ENCODE measurements at places on chromosomes 5 and 9.
A peak's percentile ranks its signal among the peaks of the same experiment; 100 is the strongest.

GRCh38 chr5:91339063-91339705 lies 43.9 kb downstream of the ARRDC3 start:
- no peak for DNase-seq

GRCh38 chr5:80756292-80756691 lies 101.5 kb upstream of the DHFR start:
- no peak for DNase-seq

- DNase-seq, result no peak
Measured at GRCh38 chr9:121776001-121776738, 124.7 kb downstream of the DAB2IP start.

GRCh38 chr5:168424594-168425323 lies 61.5 kb upstream of the RARS1 start:
- no peak for DNase-seq

- no peak for DNase-seq
Measured at GRCh38 chr9:131319486-131319885, 30.0 kb downstream of the PLPP7 start.

GRCh38 chr5:142976861-142977260 lies 206.7 kb downstream of the ARHGAP26 start:
- DNase-seq, result no peak

- DNase-seq, result no peak
Measured at GRCh38 chr5:78245136-78245535, 49.4 kb downstream of the AP3B1 start.

DNA sequence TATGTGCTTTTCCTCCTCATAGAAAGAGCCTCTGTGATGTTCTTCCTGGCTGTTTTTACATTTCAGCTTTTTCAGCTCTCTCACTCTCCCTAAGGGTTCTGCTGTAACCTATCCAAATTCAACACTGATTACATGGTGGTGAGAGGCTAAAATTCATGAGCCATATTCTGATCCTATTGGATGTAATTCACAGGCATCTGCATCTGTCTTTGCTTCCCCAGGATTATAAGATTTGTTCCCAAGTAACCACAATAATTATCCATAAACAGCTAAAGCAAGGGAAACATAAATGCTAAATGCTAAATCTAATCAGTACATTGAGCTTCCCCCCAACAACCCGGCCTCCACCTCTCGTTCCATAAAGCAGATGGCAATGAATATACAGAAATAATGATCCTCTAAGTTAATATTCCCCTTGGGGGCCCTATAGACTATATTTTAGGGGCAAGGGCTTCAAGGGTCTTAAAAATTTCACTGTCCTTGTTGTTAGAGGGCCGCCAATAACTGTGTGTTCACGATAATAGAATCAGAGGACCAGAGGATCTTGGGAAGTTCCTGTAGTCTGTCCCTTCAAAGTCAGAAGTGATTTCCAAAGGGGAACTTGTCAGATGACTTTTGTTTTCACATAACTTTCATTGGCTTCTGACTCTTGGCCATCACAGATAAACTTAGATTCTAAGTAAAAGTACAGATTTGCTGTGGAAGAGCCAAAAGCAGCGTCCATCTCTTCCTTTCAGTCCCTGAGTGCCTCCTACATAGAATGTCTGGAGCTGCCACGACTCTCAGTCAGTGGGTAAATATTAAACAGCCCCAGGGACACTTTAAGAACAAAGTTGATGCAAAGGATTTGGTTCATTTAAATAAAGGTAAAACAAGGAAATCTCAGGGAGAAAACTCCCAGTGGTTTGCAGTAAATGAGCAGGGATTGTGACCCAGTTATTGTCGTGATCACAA lies 125.6 kb downstream of the ALDH1A1 start:
- DNase-seq, result no peak

DNA sequence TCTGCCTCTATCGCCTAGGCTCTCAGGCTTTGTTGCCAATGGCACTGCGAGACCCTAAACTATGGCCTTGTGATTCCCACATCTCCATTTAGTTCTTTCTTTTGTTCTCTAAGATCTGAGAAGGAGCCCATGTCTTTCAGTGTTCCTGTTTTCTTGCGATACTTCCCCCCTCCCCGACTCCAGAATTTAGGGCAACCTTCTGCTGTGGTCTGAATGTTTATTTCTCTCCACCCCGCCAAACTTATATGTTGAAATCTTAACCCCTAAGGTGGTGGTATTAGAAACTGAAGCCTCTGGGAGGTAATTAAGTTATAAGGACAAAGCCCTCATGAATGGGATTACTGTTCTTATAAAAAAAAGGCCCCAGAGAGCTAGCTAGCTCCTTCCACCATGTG lies 6.4 kb downstream of the TMC1 start:
- no peak for DNase-seq

DNA sequence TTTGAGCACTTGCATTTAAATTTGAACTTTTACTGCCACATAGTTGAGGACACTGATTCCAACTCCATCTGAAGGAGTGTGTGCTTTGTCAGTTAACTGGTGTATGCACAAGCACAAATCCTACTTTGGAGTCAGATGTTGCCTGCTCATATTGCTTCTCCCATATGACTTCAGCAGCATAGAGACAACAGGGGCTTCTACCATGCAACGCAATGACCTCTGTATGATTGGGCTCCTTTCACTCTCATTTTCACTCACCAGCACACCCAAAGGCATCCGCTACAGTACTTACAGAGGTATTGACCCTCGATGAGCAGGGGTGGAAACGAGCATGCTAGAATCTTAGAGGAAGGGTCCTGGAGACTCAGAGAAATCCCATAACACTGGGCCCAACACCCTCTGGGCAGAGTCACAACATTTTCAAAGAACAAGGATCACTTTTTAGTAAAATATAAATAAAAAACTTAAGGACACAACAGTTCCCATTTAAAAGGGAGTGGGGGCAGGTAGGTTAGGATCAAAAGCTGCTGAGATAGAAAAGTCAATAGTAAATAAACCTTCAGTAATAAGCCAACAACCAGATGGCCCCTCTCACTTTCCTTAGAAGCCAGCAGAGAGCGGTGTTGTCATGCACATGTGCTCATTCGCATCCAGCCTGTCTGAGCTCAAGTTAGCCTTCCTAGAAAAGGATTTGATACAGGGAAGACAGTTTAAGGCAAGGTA lies 203.8 kb downstream of the SNCAIP start:
- DNase-seq, result no peak

GRCh38 chr9:134987906-134988700 lies 70.4 kb upstream of the FCN1 start:
- no peak for DNase-seq

DNA sequence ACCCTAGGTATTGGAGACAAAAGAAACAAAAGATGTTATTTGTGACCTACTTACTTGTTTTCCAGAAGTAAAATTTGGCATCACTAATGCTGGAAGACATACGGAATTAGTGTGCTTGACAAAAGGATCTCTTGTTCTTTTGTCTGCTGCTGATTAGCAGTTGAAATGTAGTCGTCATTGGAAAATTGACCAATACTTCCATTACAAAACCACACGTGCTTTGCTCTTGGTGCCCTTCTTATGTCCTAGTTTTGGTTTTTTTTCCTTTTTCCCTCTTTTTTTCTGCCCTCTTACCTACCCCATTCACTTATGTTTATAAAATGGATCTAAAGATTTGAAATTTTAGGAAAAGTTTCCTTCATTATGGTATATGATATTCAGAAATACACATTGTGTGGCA lies 197.4 kb downstream of the FER start:
- no peak for DNase-seq

DNA sequence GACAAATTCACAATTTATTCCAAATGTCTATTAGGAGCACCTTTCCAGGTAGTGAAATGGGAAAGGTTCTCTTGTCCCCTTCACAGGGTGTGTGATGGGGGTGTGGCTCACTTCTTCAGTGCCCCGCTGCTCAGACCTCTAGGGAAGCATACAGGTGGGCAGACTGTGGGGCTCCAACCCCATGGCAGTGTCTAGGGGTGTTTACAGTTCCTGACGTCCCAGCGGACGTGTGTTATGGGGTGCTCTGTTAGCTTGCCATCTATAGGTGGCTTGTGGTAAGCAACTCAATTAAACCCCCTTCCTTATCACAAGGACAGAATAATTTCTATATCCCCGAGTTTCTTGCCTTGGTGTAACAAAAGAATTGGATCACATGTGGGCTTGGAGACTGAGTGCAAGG lies 67.4 kb upstream of the SPINK5 start:
- DNase-seq, result no peak

GRCh38 chr9:130854092-130854491 lies 19.0 kb downstream of the ABL1 start:
- DNase-seq, result no peak

GRCh38 chr9:134922066-134922931 lies 4.6 kb upstream of the FCN1 start:
- DNase-seq, result no peak

DNA sequence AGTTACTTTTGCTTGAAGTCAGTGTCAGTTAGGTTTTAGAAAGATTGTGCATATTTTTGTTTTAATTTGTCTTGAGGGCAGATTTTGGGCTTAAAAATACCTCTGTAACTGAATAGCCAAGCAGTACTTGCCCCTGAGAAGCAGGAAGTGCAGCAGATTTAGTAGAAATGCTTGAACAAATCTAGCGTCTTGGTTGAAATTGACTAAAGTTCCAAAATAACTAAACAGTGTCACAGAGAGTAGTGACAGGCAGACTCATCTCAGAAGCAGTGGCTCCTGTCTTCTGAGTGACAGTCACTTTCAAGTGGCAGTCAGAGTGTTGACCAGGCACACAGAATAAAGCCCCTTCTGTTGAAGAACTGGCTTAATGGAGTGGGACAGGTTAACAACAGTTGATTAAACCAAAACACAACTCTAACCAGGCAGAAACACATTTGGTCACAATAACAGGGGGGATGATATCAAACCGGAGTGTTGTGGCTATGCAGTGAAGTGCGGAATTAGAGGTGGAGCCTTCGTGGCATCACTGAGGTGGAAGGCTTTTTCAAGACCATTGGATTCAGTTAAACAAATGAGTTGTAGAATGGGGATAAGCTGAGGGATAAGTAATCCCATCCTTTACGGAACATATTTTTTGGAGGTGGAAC lies 29.1 kb downstream of the TRIO start:
- no peak for DNase-seq

GRCh38 chr5:24225051-24225450 lies 419.7 kb downstream of the CDH10 start:
- DNase-seq, result no peak

- DNase-seq, result no peak
Measured at GRCh38 chr9:16721972-16722371, 148.5 kb downstream of the BNC2 start.

DNA sequence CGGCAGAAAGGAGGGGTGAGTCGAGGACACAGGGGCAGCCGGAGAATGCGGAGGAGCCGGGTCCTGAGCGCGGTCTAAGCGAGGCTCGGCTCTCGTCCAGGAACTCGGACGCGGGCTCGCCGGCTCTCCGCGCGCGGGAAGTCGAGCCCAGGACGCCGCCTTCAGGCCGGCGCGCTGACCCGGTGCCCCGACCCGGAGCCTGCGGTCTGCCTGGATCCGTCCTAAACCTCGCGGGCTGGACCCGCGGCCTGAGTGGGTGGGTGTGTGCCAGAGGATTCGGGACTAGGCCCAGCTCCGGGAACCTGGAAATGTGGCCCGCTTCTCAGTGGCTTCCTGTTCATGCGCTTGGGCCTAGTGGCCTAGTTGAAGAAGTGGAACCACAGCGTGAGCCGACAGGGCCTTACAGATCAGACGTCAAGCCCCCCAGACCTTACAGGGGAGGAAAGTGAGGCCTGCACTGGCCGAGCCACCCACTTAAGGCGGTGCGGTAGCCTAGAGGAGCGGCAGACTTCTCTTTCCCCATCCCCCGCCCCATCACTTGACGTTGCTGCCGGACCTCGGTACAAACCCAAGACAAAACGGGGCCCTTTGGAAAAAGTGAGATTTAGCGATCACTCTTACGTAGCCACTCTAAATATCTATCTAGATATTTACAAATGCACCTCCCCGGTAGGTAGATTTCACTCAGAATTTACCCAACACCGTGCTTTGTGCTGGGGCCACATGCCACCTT lies 1.2 kb downstream of the CDKN2B-AS1 start:
- no peak for DNase-seq

DNA sequence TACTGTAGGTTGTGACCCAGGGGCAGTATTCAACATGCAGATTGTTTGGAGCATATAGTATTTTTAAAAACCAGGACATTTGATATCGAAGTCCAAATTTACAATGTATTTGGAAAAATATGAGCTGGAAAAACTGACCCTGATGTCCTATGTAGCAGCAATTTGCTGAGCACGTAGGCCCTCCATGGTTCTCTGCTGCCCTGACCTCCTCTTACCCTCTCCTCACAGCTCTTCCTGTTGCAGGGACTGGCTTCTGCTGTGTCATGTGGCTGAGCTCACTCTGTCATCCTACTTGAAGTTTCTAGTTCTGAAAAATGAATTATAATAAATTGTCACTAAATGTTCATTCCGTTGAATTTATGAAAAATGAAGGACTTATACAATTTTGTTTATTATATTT lies 4.1 kb upstream of the ASPN start:
- DNase-seq, result no peak

DNA sequence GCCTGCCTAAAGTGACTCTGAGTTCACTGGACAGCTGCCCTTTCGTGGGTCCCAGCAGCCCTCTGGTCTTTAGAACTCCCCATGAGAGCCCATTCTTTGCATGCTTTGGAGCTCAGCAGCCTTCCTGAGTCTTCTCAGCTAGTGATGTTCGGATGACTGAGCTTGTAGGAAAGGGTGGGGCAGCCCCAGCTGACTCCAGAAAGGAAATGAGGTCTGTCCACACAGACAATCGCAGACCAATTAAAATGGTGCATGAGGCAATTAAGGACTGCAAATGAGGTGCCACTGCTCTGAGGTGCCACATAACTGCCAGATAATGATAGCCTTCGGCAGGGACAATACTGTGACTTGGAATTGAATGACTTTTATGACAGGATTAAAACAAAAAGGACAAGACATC lies 25.4 kb upstream of the TOMM5 start:
- no peak for DNase-seq

DNA sequence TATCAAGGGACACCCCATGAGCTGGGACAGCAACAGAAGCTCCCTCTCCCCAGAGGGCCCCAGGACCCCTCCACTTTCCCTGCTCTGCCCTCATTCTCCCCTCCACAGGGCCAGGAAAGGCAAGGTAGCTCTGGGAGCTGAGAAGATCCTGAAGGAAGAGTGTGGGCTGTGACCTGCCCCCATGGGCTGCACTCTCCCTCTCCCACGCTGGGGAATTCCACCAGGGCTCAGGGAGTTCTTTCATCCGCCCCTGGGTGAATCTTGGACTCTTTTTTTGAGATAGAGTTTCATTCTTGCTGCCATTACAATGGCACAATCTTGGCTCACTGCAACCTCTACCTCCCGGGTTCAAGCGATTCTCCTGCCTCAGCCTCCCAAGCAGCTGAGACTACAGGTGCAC lies 73.8 kb downstream of the C9orf50 start:
- no peak for DNase-seq

GRCh38 chr9:93276973-93277372 lies 93.0 kb downstream of the WNK2 start:
- DNase-seq, result no peak

DNA sequence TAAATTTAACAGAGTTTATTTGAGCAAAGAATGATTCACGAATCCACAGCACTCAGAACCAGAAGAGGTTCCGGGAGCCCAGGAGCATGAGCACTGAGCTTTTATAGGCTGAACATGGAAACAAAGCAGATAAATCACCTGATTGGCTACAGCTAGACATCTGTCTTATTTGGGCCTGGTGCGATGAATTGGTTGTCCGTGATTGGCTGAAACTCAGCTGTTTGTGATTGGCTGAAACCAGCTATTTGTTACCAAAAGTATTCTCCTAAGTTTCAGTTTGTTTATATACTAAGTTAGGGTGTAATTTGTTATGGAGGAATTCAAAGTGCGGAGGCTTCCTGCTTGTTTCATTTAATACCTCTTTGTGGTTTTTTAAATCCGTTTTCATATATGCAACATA lies 15.8 kb upstream of the LCP2 start:
- DNase-seq, result peak; percentile 19

GRCh38 chr9:34773306-34773910 lies 63.5 kb upstream of the CCL21 start:
- no peak for DNase-seq
